ENCODE measurements at places on chromosomes 4 and X.

- no peak for DNase-seq
These were observed 11.2 kb upstream of the AMOT start for GRCh38 chrX:112851806-112852205.

- DNase-seq = no peak
These were observed 125.0 kb downstream of the PPP3CA start for GRCh38 chr4:101222156-101222845.

DNA sequence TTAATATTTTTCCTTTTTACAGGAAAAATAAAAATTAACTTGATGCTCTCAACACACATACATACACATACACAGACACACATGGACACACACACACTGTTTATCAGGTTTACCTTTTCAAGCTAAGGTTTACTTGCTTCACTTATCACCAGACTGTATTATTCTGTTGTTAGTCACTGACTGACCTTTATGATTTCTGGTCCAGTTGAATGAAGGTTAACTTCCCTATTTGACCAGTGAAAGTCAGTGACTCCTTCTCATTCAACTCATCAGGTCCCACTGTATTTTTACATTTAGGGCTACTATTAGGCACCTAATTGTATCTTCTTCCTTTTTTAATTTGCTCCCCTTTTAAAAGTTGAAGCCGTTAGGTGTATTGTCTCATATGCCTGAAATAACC lies 16.0 kb downstream of the DIAPH2 start:
- no peak for DNase-seq

GRCh38 chr4:20394512-20394911 lies 142.8 kb downstream of the SLIT2 start:
- DNase-seq = no peak

DNA sequence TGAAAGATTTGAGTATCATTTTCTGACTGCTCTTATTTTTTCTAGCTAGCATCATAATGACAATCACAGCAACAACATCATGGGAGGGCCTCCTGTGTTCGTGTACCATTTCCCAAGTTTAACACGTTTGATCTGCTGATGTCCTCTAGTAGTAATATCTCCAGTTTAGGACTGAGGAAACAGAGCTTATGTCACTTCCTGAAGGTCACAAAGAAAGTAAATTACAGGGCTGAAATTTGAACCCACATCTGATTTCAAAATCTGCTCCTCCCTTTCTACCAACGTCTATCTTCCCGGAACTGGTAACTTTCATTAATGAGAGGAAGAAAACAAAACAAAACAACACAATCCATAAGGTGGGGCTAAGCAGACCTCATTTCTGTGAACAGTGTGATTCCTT lies 302.7 kb downstream of the PACRGL start:
- DNase-seq = no peak

GRCh38 chr4:11774346-11774745 lies 345.7 kb upstream of the HS3ST1 start:
- DNase-seq = no peak

DNA sequence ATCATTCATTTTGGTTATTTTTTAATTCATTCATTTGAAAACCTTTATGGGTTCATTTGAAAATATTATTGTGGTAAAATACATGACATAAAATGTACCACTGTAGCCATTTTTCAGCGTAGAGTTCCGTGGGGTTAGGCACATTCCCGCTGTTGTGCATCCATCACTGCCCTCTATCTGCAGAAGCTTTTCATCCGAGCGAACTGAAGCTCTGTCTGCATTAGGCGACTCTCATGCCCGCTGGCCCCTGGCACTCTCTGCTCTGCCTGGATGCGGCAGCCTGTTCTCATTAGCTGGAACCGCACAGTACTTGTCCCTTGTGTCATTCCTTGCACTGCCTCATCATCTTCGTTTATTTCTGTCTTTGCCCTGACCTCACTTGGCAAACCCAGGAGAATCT lies 17.5 kb downstream of the CFAP99 start:
- no peak for DNase-seq

DNA sequence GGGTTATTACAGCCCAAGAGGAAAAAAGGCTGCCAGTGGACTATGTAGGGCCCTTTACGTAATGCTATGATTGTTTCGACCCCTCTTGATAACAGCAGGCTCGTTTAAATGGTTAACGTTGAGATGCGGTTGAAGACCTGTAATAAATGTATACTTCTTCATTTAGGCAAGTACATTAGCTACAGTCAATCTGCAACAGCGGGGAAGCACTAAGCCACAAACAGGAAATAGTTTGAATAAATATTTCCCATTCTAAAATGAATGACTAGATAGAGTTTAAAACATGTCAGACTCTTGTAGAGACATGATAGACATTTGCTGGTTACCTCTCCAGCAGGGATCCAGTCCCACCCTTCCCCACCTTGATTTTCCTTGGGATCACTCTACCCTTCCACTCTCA lies 38.1 kb upstream of the STIM2 start:
- no peak for DNase-seq

GRCh38 chr4:141560056-141560455 lies 76.3 kb upstream of the IL15 start:
- no peak for DNase-seq

DNA sequence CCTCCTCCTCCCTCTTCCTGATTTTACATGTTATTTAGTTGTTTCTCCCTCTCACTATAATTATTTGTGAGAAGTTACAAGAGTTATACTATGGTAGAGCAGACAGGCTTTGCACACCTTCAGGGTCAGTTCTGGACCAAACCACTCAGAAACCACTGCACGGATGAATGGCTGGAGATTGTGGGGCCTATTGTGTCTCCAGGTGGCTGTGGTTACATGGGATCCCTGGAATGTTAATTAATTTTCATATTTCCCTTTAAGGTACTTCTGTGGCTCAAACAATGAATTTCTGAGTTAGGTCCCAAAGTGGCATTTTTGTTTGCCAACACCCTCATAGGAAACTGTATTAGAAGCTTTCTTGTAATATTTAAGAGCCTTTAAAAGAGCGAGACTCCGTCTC lies 151.9 kb downstream of the BMPR1B start:
- DNase-seq = no peak

DNA sequence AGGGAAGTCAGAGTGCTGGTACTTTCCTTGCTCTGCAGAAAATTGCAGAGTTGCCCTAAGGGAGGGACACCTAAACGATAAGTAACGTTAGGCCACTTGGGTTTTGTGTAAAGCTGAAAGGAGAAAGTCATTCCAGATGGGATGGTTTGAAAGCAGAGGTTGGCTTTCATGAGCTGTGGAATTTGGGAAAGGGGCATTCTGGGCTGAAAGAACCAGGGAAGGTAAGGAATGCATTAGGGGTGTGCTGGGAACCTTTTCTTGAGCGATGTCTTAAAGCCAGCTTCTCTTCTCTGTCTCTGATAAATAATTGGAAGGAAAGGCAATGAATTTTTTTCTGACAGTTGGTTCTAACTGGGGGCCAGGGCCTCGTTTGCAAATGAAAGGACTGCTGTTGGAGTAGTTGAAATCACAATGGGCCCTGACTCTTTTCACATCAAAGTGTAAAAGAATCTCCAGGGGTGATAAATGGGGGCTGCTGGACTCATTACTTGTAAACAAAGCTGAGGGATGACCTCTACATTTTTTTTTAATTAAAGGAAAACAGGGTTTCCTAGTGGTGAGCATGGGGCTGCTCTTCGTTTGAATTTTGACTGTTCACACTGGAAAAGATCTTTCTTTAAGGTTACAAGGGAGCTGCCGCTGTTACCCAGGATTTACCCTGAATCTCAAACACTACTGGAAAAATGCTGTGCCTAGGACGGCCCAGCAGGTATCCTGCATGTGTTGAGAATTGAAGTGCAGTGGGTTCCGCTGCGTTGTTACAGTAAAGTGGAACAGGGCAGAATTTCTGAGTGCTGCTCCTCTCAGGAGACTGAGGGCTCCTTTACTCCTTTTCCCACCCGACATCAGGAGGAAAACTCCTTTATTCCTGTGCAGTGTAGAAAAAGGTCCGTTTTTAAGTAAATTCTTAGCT lies 25.0 kb downstream of the AFF1 start:
- DNase-seq = no peak
